ENCODE measurements at places on chromosomes 2 and 18.
A peak's percentile ranks its signal among the peaks of the same experiment; 100 is the strongest.

GRCh38 chr18:55338978-55339650 lies 248.9 kb downstream of the TCF4 start:
- no peak overlapping the region for H3K4me3 ChIP-seq
- peak; percentile 28 for DNase-seq
- H3K4me1 ChIP-seq: peaks cover 10% of the 10 kb centered on the region
- 0 out of 2 replicates have a peak overlapping the region, but pooled peaks have one; percentile 33 for H3K27ac ChIP-seq
- H3K36me3 ChIP-seq: 0 out of 2 replicates have a peak, but pooled peaks cover 2% of the 10 kb centered on the region

- no peak for DNase-seq
- no peaks in the 10 kb centered on the region for H3K27me3 ChIP-seq
- H3K27ac ChIP-seq: no peak overlapping the region
These were observed 222.4 kb upstream of the COL3A1 start for GRCh38 chr2:188751816-188752215.

GRCh38 chr2:69952336-69953115 lies 8.9 kb downstream of the ASPRV1 start:
- H3K4me3 ChIP-seq: no peak overlapping the region
- no peak overlapping the region for H3K27ac ChIP-seq
- no peak for DNase-seq
- H3K4me1 ChIP-seq: no peaks in the 10 kb centered on the region
- H3K36me3 ChIP-seq: no peaks in the 10 kb centered on the region

- peaks cover 2% of the 10 kb centered on the region for H3K4me1 ChIP-seq
- no peak overlapping the region for H3K4me3 ChIP-seq
- DNase-seq: no peak
- peaks cover 10% of the 10 kb centered on the region for H3K36me3 ChIP-seq
- no peaks in the 10 kb centered on the region for H3K27me3 ChIP-seq
These were observed 44.7 kb downstream of the RAPH1 start for GRCh38 chr2:203490391-203490790.

DNA sequence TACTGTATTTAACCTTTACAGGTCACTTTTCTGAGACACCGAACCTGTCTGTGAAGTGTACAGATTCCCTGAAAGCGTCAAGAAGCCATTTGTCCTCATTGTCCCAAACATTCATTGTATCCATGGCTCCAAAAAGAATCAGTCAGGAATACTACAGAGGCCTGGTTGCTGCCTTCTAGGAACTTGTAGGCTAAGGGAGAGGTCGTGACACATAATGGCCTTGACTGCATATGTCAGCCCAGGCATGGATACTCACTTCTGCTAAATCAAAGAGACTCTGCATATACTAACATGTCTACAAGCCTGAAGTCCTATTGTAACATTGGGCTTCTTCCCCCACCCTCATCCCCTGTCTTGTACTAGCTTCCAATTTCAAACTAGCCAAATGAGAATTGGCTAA lies 40.2 kb downstream of the ONECUT2 start:
- no peak overlapping the region for H3K4me3 ChIP-seq
- H3K36me3 ChIP-seq: no peaks in the 10 kb centered on the region
- H3K4me1 ChIP-seq: no peaks in the 10 kb centered on the region
- no peak for DNase-seq

- H3K27me3 ChIP-seq: peaks cover 15% of the 10 kb centered on the region
- H3K36me3 ChIP-seq: no peaks in the 10 kb centered on the region
- no peak overlapping the region for H3K27ac ChIP-seq
- H3K4me1 ChIP-seq: no peaks in the 10 kb centered on the region
These were observed 10.7 kb upstream of the GYPC start for GRCh38 chr2:126645211-126645618.

- peaks cover 89% of the 10 kb centered on the region for H3K27me3 ChIP-seq
- DNase-seq: no peak
- H3K27ac ChIP-seq: no peak overlapping the region
- no peak overlapping the region for H3K4me3 ChIP-seq
These were observed 990 bp upstream of the GDF7 start for GRCh38 chr2:20666005-20666303.

DNA sequence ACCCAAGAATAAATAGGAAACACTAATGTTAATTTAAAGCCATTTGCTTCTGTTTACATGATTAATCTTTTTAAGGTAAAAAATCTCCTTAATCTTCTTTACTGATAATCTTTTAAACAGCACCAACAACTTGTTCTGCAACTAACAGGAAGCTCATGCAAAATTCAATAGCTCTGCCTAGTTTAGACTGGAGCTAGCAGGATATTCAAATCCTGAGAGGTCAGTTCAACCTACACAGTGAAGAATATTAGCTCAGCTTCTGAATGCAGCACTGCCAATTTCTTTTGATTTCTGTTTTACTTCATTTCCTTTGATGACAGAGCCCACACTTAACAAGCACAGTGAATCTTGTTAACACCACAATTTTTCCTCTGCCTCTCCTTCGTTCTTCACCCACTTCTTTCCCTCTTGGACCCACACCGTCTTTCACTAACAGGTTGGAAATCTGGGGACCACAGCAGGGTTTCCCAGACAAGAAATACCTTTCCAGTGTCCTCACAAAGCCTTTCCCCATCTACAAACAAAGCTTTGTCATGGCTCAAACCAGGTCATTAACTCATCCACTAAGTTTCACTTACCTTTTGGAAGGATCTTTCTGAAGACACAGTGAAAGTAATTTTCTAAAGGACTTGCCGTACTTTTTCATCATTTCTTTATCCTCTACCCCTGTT lies 109.8 kb downstream of the STK39 start:
- peaks cover 13% of the 10 kb centered on the region for H3K36me3 ChIP-seq
- no peak overlapping the region for H3K4me3 ChIP-seq
- H3K27me3 ChIP-seq: no peaks in the 10 kb centered on the region
- no peak for DNase-seq
- peaks cover 3% of the 10 kb centered on the region for H3K4me1 ChIP-seq

DNA sequence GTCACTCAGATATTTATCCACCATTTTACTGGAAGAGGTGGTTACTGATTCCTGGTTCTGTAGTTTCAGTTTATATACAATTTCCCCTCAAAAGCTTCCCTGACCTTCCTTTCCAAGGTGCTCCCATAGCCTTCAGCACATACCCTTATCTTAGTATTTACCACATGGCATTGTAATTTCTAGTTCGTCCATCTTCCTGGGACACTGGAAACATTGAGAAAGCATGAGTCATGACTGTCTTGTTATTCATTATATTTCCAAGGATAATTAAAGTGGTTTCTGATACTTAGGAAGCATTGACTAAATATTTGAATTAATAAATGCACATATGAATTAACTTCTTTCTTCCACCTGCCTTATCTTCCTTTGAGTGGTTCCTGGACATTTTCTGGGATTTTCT lies 203.8 kb downstream of the ETAA1 start:
- H3K27me3 ChIP-seq: no peaks in the 10 kb centered on the region
- peak; percentile 73 for DNase-seq
- H3K4me3 ChIP-seq: no peak overlapping the region
- H3K36me3 ChIP-seq: no peaks in the 10 kb centered on the region
- no peak overlapping the region for H3K27ac ChIP-seq

- H3K27ac ChIP-seq: peak within 1 kb of the TSS; percentile 93
- H3K4me3 ChIP-seq: peak within 1 kb of the TSS; percentile 91
- H3K36me3 ChIP-seq: peaks cover 7% of the 10 kb centered on the region
- no peaks in the 10 kb centered on the region for H3K27me3 ChIP-seq
These were observed at the start of gene MTA3 for GRCh38 chr2:42568401-42569115. Gene MTA3 (plus strand): TSS chr2:42568632. CDS start chr2:42568746, 114 bp downstream.

DNA sequence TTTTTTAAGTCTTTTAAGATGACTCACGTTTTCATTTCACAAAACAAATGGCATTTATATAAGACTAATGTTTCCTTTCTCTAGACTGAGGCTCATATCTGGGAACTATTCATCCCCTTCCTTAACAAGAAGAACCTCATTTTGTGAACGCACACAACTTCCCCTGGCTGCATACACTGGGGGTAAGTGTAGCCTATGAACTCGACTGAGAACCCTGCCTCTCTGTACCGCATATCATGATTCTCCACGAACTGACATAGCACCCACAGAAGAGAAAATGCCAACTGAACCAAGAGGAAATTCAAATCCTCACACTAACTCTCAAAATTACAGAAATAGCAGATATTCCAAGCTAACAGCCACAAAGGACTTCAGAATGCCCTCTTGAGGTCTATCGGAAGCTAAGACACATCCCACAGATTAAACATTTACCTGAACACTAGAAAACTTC lies 236.7 kb downstream of the TCF4 start:
- DNase-seq: peak; percentile 52
- H3K36me3 ChIP-seq: peaks cover 4% of the 10 kb centered on the region
- H3K27ac ChIP-seq: peak overlapping the region; percentile 15
- H3K4me3 ChIP-seq: no peak overlapping the region

DNA sequence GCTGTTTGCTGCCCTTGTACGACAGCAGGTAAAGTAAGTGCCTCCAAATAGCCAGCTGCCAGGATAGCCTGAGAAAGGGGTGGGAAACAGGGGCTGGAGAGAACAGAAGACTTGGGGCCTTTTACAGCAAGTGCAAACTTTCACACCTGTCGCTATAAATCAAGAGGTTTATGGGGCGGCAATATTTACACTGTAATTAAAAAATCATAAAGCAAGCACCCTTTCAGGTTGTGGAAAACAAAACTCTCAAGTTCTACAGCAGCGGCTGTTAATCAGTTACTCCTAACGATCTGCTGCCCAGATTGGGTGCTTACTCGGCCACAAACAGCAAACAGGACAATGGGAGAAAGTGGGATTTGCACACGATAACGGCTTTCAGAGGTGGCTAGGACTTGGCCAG lies 359.5 kb upstream of the ETAA1 start:
- H3K4me1 ChIP-seq: peaks cover 9% of the 10 kb centered on the region
- no peaks in the 10 kb centered on the region for H3K36me3 ChIP-seq
- H3K27me3 ChIP-seq: no peaks in the 10 kb centered on the region
- DNase-seq: no peak
- no peak overlapping the region for H3K27ac ChIP-seq
- H3K4me3 ChIP-seq: no peak overlapping the region

GRCh38 chr2:67790622-67791021 lies 272.2 kb downstream of the C1D start:
- H3K36me3 ChIP-seq: no peaks in the 10 kb centered on the region
- H3K4me3 ChIP-seq: no peak overlapping the region

GRCh38 chr2:74507926-74508520 lies 528 bp upstream of the PCGF1 start:
- peaks cover 15% of the 10 kb centered on the region for H3K4me1 ChIP-seq
- H3K36me3 ChIP-seq: peaks cover 16% of the 10 kb centered on the region
- peaks cover 24% of the 10 kb centered on the region for H3K27me3 ChIP-seq
- peak overlapping the region; percentile 75 for H3K4me3 ChIP-seq
- H3K27ac ChIP-seq: peak overlapping the region; percentile 10

- no peaks in the 10 kb centered on the region for H3K27me3 ChIP-seq
- no peaks in the 10 kb centered on the region for H3K36me3 ChIP-seq
- H3K4me1 ChIP-seq: peaks cover 3% of the 10 kb centered on the region
- H3K27ac ChIP-seq: no peak overlapping the region
- DNase-seq: peak; percentile 70
- no peak overlapping the region for H3K4me3 ChIP-seq
These were observed 41.1 kb upstream of the NAB1 start for GRCh38 chr2:190607657-190608357.

GRCh38 chr2:27211241-27211942 lies 449 bp upstream of the ATRAID start:
- peaks cover 19% of the 10 kb centered on the region for H3K36me3 ChIP-seq
- H3K4me1 ChIP-seq: peaks cover 6% of the 10 kb centered on the region
- H3K27me3 ChIP-seq: no peaks in the 10 kb centered on the region

GRCh38 chr2:224563537-224563936 lies 21.6 kb downstream of the CUL3 start:
- H3K4me1 ChIP-seq: peaks cover 6% of the 10 kb centered on the region
- DNase-seq: no peak
- H3K4me3 ChIP-seq: no peak overlapping the region

- H3K36me3 ChIP-seq: no peaks in the 10 kb centered on the region
- no peak overlapping the region for H3K4me3 ChIP-seq
- no peaks in the 10 kb centered on the region for H3K4me1 ChIP-seq
- H3K27ac ChIP-seq: no peak overlapping the region
- no peak for DNase-seq
These were observed 43.0 kb downstream of the TNFRSF11A start for GRCh38 chr18:62368100-62368499.

DNA sequence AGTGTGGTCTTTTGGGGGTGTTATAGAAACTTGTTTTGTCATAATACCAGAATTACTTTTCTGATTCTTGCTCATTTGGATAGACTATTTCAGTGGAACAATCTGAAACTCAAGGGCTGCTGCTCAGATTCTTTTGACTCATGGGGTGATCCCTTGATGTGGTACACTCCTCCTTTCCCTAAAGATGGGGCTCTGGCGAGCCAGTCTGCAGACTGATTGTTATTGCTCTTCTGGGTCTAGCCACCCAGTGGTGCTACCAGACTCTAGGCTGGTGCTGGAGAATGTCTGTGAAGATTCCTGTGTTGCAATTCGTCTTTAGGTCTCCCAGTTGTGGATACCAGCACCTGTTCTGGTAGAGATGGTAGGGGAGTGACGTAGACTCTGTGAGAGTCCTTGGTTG lies 4.2 kb upstream of the MARS2 start:
- no peaks in the 10 kb centered on the region for H3K27me3 ChIP-seq
- DNase-seq: no peak
- no peaks in the 10 kb centered on the region for H3K4me1 ChIP-seq

GRCh38 chr2:152176113-152176714 lies 651 bp upstream of the STAM2 start:
- no peaks in the 10 kb centered on the region for H3K27me3 ChIP-seq
- peaks cover 2% of the 10 kb centered on the region for H3K4me1 ChIP-seq
- peak overlapping the region; percentile 66 for H3K27ac ChIP-seq
- DNase-seq: peak; percentile 38
- no peaks in the 10 kb centered on the region for H3K36me3 ChIP-seq
- H3K4me3 ChIP-seq: peak overlapping the region; percentile 66

DNA sequence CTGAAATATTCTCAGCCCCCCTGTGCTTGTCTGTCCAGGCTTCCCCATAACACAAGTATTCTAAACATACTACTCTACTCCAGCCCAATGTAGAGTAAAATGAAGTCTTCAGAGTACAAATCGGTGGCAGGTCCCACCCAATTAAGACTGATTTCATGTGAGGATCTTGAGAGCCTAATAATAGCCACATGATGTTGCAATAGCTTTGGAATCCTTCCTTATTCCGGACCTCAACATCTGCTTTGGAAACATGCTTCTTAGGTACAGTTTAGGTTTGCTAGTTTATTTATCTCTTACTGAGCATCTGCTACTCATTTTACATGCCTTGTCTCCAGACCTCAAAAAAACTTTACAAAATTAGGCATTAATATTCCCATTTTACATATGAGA lies 207.3 kb upstream of the RAB6C start:
- H3K27ac ChIP-seq: no peak overlapping the region
- H3K4me3 ChIP-seq: no peak overlapping the region
- H3K27me3 ChIP-seq: no peaks in the 10 kb centered on the region
- no peaks in the 10 kb centered on the region for H3K4me1 ChIP-seq

DNA sequence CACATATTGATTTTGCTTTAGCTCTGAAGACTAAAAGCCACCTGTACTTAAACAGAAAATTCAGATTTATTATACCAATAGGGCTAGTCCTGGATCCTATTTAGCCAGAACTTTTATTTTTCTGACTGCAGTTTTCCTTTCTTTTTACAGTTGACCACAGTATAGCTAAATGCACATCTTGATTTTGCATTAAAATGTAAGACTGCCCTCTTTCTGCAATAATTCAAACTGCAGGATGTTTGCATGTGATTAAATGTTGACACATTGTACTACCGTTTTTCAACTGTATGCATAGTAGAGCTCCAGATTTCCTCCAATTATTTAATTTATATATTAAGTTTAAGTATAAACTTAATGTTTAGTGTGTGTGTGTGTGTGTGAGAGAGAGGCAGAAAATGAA lies 1262.9 kb downstream of the SUCLG1 start:
- peak; percentile 42 for DNase-seq
- no peaks in the 10 kb centered on the region for H3K36me3 ChIP-seq
- H3K4me3 ChIP-seq: no peak overlapping the region
- no peaks in the 10 kb centered on the region for H3K4me1 ChIP-seq
- H3K27ac ChIP-seq: no peak overlapping the region
